ENCODE measurements at places on chromosomes 13 and 19. TPM values are rescaled to one million over a fixed set of nuclear protein-coding genes. Genes with fewer than 3 reads are reported as not detected.

DNA sequence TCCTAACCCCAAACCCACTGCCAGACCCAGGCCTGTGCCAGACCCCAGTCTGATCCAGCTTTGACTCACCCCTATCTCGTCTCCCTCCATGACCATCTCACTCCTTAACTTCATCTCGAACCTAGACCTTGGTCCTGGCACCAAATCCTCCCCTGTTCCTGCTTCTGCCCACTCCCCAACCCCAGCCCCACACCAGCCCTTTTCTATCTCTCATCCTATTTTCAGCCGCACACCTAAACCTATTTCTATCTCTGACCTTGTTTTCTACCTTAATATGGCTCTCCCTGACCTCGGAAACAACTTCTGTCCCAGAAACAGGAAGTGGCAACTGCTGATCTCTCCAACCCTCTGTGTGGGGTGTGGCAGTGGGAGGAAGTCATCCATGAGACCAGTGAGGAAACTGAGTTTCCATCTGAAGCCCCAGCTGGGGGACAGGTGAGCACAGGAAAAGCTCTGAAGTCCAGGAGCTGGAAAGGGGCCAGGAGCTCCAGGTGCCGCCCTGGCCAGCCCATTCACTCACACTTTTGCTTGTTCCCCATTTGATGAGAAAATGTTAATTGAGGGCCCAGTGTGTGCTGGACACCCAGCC is 13.7 kb downstream of the PTH2 start:
- H3K27me3 ChIP-seq, result no peaks in the 10 kb centered on the region
- H3K4me1 ChIP-seq, result peaks cover 35% of the 10 kb centered on the region
- H3K27ac ChIP-seq, result peak overlapping the region; percentile 59
- H3K36me3 ChIP-seq, result no peaks in the 10 kb centered on the region

DNA sequence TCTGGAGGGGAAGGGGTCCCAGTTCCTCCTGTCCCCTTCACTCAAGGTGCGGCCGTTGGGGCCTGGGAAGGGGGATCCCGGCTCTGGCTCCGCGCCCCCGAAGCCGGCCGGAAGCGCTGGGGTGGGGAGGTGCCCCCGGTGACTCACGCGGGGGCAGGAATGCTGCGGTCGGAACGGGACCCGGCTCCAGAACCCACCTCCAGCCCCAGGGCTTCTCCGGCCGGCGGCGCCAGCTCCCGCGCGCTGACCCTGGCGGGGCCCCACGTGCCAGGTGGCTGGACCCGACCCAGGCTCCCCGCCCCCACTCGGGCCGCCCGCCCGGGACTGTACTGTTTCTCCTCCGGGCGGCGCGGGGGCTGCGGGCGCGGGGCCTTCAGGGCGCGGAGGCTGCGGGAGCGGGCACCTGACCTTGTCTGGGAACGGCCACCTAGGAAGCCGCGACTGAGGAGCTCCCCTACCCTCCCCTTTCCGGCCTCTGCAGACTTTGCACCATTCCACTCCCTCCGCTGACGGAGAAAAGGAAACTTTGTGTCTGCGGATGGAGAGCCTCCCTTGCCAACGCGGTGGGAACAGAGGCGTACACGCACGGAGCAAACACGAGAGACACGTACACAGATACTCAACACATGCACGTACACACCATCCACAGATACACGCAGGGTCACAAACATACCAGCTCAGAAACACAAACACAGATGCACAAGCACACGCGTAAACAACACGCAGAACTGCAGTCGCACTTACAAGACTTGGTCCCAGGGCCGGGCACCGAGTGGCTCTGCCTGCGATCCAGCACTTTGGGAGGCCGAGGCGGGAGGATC is 7.2 kb downstream of the AXL start:
- DNase-seq, result peak; percentile 54
- H3K4me3 ChIP-seq, result peak overlapping the region; percentile 71
- peaks cover 14% of the 10 kb centered on the region for H3K27me3 ChIP-seq
- no peaks in the 10 kb centered on the region for H3K36me3 ChIP-seq

DNA sequence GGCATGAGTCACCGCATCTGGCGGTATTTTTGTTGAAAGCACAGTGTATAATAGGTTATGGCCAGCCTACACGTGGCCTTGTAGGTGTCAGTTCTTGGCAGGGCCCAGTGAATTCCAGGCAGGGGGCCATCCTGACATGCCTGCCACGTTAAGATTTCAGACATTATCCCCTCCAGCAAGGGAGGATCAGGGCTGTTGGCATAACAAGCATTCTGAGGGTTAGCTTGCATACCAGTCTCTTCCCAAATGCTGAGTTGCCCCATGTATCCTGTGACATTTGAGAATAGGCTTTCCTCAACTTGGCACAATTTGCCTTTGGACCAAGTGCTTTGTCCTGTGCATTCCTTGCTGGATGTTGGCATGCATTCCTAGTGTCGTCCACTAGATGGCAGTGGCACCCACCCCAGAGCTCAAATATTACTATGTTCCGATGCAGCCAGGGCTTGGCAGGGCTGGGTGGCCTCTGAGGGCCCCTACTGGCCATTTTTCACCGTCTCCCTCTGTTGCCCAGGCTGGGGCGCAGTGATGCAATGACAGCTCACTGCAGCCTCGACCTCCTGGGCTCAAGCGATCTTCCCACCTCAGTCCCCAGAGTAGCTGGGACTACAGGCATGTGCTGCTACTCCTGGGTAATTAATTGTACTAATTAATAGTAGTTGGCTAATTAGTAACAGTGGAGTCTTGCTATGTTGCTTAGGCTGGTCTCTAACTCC is 31.2 kb downstream of the NLRP12 start:
- peak; percentile 88 for DNase-seq
- peaks cover 1% of the 10 kb centered on the region for H3K27me3 ChIP-seq
- H3K4me3 ChIP-seq, result no peak overlapping the region

DNA sequence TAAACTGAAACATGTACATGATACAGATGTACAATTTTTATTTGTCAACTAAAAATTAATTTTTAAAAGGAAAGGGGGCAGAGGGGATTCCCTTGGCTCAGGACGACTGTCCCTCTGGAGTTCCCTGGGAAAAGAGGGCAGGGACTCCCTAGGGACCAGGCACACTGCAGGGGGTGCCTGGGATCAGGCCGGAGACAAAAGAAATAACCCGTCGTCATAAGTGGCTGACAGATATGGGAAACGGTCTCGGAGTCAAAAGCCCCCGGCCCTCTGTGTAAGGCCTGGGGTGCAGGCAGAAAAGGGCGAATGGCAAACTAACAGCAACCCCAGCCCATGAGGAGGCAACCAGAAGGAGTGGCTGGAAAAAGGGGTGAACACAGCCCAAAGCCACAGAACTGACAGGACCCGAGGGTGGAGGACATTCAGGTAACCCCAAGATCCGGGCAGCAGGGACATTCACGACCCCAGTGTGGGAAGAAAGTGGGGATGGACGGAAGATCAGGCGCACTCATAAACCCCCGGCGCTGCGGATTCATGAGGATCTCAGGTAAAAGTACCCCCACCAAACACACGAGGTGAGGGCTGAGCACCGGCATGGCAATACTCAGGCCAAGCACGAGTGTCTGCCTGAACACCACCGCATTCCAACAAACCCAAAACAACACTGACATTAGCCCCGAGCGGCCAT is 6.7 kb downstream of the MLLT1 start:
- DNase-seq, result no peak
- no peak overlapping the region for H3K27ac ChIP-seq
- H3K36me3 ChIP-seq, result peaks cover 19% of the 10 kb centered on the region
- peaks cover 48% of the 10 kb centered on the region for H3K4me1 ChIP-seq

HIPK4 gene
- total RNA-seq, result not detected

DNA sequence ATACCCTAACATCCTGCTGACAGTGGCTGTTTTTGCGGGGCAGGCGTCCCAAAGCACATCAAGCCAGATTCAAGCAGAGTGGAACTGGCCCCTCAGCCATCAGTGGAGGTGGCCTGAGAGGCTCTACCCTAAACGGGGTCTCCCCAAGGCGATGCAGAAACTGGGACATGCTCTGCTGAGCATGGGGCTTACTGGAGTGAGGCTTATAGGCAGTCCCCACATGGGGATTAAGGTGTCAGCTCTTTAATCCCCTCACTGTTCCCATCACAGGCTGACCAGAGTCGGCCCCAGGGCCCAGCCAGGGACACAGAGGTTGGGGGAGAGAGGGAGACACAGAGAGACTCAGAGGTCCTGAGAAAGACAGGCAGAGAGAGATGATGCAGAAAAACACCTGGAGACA is 17.0 kb downstream of the CYP2F1 start:
- H3K4me3 ChIP-seq, result no peak overlapping the region
- H3K36me3 ChIP-seq, result no peaks in the 10 kb centered on the region
- H3K27ac ChIP-seq, result no peak overlapping the region

GRCh38 chr19:7215176-7215575 is 79.0 kb downstream of the INSR start:
- H3K27ac ChIP-seq, result no peak overlapping the region
- H3K36me3 ChIP-seq, result no peaks in the 10 kb centered on the region
- peaks cover 29% of the 10 kb centered on the region for H3K4me1 ChIP-seq
- no peak for DNase-seq
- no peaks in the 10 kb centered on the region for H3K27me3 ChIP-seq
- H3K4me3 ChIP-seq, result no peak overlapping the region

DNA sequence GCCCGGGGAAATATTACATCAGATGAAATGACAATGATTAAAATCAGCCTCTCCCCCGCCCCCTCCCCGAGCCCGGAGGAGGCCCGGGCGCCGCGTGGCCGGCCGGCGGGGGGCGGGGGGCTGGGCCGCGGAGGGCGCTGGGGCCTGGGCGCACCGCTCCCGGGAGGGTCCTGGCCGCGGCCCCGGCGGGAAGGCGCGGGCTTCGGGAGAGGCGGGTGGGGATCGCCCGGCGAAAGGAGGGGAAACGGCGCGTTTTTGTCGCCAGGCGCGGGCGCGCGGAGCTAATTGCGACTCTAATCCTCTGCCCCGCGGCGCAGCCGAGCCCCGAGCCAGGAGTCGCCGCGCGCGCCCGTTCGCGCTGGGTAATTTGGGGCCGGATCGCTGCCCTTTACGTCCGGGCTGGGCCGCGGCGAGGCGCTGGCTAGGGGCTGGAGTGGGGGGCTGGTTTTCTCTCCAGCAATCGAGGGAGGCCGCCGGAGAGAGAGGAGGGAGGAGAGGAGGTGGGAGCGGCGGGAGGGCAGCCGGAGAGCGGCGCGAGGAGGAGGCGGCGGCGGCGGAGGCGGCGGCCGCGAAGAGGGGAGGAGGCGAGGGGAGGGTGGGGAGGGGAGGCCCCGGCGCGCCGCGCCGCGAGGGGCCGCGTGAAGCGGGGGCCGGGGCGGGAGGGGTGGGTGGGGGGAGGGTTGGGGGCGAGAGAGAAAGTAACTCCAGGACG is at the start of gene KCTD15:
Gene KCTD15, plus strand, starts transcription at position 707 of the 712 bp plus-strand sequence. CDS start 3,585 bp downstream, outside the sequence.
- H3K4me1 ChIP-seq, result no peaks in the 10 kb centered on the region
- H3K4me3 ChIP-seq, result peak within 1 kb of the TSS; percentile 74
- peak; percentile 69 for DNase-seq
- peaks cover 37% of the 10 kb centered on the region for H3K27me3 ChIP-seq

- no peak overlapping the region for H3K27ac ChIP-seq
- peaks cover 5% of the 10 kb centered on the region for H3K36me3 ChIP-seq
- H3K27me3 ChIP-seq, result peaks cover 30% of the 10 kb centered on the region
- peaks cover 41% of the 10 kb centered on the region for H3K4me1 ChIP-seq
Observed at GRCh38 chr19:13095934-13096927, 6.4 kb downstream of the LYL1 start.

DNA sequence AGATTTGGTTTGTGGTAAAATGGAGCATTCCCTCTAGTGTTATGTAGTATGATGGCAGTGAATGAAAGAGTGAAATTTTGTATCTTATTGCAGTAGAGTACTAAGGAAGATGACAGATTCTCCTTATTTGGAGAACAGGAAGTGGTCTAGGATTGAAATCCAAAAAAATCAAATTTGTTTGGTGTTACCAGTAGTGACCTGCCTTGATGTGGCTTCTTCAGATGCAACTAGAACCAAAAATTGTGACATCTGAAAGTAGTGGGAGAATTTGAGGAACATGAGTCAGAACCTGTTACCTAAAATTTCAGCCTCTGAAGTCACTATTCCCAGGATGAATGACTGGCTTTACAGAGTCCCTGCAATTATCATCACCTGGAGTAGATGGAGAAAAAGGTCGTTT is 165.9 kb downstream of the KLF5 start:
- no peak overlapping the region for H3K27ac ChIP-seq
- peaks cover 30% of the 10 kb centered on the region for H3K4me1 ChIP-seq
- no peaks in the 10 kb centered on the region for H3K27me3 ChIP-seq
- H3K4me3 ChIP-seq, result no peak overlapping the region
- H3K36me3 ChIP-seq, result no peaks in the 10 kb centered on the region

- H3K27ac ChIP-seq, result no peak overlapping the region
- no peak for DNase-seq
- H3K36me3 ChIP-seq, result peaks cover 6% of the 10 kb centered on the region
- peaks cover 13% of the 10 kb centered on the region for H3K27me3 ChIP-seq
- no peak overlapping the region for H3K4me3 ChIP-seq
- peaks cover 11% of the 10 kb centered on the region for H3K4me1 ChIP-seq
Observed at GRCh38 chr19:35554076-35554475, 8.7 kb downstream of the TMEM147 start.

DNA sequence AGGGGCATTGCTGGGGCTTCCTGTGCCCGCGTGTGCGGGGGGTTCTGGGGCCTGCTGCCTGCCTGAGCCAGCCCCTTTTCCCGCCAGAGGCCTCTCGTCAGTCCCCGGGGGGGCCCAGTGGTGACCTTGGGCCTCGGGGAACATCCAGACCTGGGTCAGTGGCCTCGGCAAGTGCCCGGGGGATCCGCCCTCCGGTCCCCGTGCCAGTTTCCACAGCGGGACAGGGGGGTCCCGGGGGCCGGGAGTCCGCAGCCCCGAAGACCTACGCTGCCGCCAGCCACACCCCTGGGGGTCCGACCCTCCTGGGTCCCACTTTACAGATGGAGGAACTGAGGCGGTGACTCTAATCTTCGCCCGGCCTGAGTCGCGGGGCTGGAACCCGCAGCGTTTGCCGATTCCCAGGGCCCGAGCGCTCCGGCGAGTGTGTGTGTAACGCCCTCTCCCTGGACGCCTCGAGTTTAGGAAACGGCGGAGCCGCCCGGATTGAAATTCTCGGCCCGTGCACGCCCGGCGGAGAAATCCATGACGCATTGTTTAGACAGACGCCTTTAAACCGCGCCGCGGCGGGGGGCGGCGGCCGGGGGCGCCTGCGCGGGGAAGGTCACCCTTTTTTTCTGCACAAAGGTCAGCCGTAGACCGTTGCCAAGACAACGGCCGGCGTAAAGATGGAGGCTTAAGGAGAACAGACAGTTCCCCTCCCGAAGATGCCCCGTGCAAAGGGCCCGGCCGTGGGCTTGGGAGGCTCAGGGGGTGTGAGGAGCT is 39.3 kb downstream of the EFNA2 start:
- H3K4me1 ChIP-seq, result no peaks in the 10 kb centered on the region
- no peak overlapping the region for H3K27ac ChIP-seq
- no peaks in the 10 kb centered on the region for H3K36me3 ChIP-seq
- H3K27me3 ChIP-seq, result peaks cover 26% of the 10 kb centered on the region
- H3K4me3 ChIP-seq, result no peak overlapping the region

GRCh38 chr13:47598340-47598911 is 402.6 kb downstream of the SUCLA2 start:
- no peak overlapping the region for H3K27ac ChIP-seq
- no peaks in the 10 kb centered on the region for H3K27me3 ChIP-seq
- DNase-seq, result no peak
- no peak overlapping the region for H3K4me3 ChIP-seq
